ENCODE measurements at places on chromosomes 3 and 15. TPM values are rescaled to one million over a fixed set of nuclear protein-coding genes. Genes with fewer than 3 reads are reported as not detected.

DNA sequence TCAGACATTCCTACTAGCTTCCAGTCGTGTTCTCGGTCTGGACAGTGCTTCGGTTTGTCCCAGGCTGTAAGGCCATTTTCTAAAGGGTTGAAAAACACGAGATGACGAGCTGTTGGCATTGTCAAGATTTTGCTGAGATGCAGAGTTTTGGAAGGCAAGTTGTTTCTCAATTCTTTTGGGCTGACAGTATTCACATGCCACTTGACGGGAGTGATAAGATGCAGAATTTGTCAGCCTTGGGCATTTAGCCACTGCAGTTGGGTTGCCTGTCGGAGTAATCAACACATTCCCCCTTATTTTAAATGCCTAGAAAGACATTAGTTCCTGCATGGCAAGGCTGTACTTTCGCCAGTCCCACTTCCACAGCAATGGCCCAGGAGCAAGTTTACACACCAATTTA is 245.2 kb downstream of the NR1D2 start:
- no peak for DNase-seq

DNA sequence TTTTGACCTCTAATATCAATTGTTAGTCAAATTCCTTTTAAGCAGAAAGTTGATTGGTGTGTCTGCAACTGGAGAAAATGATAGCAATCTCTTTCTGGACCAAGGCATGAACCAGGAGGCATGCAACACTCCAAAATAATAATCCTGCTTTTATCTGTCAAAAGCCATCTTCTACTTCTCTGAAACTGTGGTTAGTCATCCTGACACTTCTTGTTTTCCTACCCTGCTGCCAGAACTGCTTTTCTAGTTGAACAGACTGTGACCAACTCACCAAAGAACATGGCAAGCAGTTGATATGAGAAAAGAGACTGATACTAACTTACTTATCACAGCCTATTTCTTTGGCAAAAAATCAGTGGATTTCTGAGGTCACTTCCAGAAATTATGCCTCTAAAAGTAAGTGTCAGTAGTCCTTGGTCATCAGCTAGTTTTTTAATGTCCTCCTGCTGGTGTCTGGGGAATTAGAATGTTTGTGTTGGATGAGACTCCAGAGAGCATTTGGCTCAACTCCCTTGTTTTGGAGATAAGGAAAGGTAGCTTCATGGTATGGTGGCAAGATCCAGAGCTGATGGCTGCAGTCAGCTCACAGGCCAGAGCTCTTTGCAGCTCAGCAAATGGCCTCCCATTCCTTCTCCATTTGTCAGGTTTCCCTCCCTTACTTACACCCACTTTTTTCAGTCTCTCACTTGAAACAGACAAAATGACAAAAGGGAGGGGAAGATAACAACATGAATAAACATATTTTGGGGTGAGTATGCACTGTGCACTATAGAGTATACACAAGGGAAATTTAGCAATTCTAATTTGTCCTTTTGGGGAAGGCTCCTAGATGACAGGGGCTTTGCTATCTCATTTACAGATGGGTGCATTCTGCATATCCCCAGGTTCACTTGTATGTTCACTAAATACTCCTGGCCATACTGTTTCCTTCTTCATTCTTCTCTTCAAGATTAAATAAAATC is 7.0 kb downstream of the CRYGS start:
- no peak for DNase-seq

- no peak for DNase-seq
Observed at GRCh38 chr3:60772584-60772983, 478.7 kb downstream of the FHIT start.

DNA sequence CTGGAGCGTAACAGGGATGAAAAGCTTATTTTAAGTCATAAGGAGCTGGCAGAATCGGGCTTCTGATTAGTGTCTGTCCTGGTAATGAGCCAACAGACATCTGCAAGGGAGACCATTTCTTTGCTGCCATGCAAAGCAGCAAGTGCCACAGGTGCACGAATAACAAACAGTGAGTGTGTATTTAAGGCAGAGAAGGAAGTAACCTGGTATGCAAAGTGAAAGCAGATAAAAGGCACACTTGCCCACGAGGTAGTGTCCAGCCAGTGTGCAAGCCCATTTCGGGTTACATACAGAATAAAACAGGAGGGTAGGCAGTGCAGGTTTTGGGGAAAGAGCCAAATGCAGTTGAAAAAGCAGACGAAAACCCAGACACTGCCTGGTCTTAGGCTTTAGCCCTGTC is 1153.7 kb downstream of the SI start:
- DNase-seq: no peak

- DNase-seq: no peak
Observed at GRCh38 chr3:72791161-72791560, 57.1 kb downstream of the SHQ1 start.

DNA sequence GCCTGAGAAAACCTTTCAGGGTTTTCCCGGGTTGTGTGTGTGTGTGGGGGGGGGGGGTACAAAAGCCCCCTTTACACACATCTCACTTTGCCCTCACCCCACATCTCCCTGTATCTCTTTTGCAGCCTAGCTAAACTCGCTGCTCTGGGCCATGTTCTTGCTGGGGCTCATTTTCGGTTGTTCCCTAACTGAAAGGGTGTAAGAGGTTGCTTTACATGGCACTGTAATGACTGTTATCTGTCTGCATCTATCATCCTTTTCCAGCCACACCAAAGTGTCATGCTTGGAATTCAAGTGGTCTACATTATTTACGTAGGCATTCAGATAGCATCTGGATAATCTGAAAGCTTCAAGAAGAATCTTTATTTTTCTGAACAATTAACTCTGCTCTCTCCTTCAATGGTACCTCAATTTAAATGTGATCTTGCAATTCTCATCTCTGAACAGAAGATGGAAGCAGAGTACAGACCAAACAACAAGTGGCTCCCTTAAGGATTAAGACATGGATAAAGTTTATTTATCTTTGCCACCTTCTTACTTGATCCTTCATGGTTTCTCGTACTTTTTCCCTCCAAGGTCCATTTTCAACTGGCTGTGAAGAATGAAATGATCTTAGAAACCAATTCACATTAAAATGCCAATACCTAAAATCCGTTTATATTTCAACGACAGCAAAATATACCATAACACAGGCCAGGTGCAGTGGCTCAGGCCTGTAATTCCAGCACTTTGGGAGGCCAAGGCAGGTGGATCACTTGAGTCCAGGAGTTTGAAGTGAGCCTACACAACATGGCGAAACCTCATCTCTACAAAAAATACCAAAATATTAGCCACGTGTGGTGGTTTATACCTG is 34.9 kb downstream of the DCLK3 start:
- DNase-seq: no peak

- DNase-seq: no peak
Observed at GRCh38 chr15:36601952-36602351, 22.5 kb downstream of the CDIN1 start.

- DNase-seq: peak; percentile 71
Observed at GRCh38 chr15:75204340-75205063, 2.8 kb downstream of the C15orf39 start.

Gene IQCF5
- not detected for total RNA-seq

DNA sequence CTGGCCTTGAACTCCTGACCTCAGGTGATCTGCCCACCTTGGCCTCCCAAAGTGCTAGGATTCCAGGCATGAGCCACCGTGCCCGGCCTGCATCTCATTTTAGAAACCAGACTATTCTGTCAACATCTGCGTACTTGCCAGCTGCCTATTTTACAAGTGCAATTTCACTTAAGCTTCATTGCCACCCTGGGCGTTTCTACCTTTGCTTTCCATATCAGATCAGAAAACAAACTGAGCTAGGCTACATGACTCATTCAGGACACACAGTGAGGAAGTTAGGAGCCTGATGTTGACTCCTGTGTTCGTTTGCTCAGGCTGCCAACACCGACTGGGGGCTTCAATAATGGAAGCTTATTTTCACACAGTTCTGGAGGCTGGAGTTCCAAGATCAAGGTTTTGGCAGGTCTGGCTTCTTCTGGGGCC is 42.3 kb upstream of the KLHL25 start:
- no peak for DNase-seq

Gene GABRR3
- not detected for total RNA-seq

Gene SAMD7
- not detected for total RNA-seq

- no peak for DNase-seq
Observed at GRCh38 chr3:12935023-12935860, 93.9 kb upstream of the RPL32 start.

Gene ATP10A
- 2.4 TPM for total RNA-seq

DNA sequence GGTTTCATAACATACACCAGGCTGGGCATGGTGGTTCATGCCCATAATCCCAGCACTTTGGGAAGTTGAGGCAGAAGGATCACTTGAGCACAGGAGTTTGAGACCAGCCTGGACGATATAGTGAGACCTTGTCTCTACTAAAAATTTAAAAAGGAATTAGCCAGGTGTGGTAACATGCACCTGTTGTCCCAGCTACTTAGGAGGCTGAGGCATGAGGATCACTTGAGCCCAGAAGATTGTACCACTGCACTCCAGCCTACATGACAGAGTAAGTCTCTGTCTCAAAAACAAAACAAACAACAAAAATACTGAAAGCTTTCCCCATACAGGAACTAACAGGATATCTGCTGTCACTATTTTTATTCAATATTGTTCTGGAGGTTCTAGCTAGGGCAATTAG is 20.9 kb downstream of the GREM1 start:
- DNase-seq: no peak

DNA sequence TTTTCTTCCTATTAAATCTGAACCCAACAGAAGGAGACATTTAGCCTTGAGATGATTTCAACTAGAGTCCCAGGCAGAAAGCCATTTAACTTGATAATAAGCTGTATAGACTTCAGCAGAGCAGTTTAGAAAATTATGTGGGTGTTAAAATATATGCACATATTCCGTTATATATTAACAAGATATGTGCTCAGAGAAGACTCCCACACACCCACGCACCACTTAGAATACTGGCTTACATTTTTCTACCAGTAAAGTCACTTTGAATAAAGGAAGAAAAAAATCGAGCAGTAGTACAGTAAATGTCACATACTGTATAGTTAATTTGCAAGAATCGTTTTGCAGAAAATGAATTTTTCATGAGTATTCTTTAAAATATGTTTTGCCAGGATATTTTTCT is 599.3 kb downstream of the FGF12 start:
- no peak for DNase-seq

Gene NRROS
- total RNA-seq: 0.18 TPM

Gene DAZL
- not detected for total RNA-seq

- no peak for DNase-seq
Observed at GRCh38 chr3:193984876-193985275, 151.1 kb upstream of the HES1 start.

- no peak for DNase-seq
Observed at GRCh38 chr15:25947323-25948314, 84.5 kb upstream of the ATP10A start.

Gene MCF2L2
- 1.1 TPM for total RNA-seq

Gene FES
- 1.8 TPM for total RNA-seq

- no peak for DNase-seq
Observed at GRCh38 chr3:16151109-16151508, 23.4 kb upstream of the GALNT15 start.

Gene STRIT1
- not detected for total RNA-seq

DNA sequence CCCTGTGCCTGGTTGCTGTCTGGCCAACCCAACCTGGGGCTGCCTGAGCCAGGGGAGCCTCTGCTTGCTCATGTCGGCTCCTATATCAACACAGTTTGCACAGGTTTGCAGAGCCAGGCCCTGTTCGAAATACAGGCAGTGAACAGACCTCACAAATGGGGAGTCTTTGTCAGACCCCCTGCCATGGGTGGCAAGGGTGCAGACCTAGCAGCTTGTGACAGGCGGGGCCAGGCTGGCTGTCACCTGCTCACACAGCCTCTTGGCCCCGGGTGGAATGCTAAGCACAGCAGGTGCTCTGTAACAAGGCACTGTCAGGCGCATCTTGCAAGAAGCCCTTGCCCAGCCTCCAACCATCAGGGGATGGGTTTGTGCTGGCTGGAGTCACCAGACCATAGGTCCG is 47.3 kb downstream of the BDH1 start:
- no peak for DNase-seq

Gene HYAL1
- total RNA-seq: 8.9 TPM

DNA sequence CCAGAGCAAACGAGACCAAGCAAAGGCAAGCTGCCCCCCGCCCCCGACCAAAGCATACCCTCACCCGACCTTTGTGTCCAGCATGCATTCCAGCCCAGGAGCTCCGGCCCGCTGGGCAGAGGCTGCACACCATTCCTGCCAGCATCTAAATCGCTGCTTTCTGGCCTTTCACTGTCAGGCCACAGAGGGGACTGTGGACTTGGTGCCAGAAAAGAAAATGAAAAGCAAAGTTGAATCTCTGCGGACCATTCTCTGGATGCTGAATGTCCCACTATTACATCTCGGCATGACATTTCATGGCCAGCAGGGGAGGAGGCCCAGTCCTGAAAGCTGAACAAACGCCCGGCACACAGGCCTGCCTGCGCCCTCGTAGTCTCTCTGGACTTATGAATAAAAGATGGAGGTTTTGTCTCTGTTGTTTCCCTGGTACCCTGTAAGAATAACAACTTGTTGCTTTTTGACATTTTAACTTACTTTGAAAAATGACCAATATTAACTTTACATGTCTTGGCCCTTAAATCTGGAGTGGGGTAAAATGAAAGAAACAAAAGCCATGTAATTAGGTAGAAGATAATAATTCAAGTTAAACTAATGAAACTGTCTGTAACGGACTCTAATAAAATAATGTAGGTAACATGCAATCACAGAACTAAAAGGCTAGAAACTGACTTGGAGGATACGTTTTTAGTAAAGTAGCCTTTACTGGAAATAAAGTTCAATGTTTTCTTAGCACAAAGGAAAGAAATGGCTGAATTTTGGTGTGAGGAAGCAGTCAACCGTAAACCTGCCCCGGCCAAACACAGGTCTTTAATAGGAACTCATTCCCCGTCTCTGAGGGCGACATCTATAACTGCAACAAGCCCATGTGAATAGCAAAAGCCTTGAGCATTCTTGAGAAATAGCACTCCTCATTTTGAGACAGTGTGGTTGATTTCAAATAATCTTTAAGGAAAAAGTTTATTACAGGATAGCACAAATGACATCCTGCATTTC is 12.7 kb downstream of the IL17RD start:
- DNase-seq: no peak

GRCh38 chr15:89367485-89368451 is 33.1 kb upstream of the POLG start:
- no peak for DNase-seq

GRCh38 chr3:73626106-73626505 is 1.4 kb upstream of the PDZRN3 start:
- no peak for DNase-seq

GRCh38 chr3:127403795-127404194 is 115.9 kb upstream of the PRR20G start:
- no peak for DNase-seq

GRCh38 chr15:38678281-38678680 is 113.7 kb upstream of the RASGRP1 start:
- no peak for DNase-seq

DNA sequence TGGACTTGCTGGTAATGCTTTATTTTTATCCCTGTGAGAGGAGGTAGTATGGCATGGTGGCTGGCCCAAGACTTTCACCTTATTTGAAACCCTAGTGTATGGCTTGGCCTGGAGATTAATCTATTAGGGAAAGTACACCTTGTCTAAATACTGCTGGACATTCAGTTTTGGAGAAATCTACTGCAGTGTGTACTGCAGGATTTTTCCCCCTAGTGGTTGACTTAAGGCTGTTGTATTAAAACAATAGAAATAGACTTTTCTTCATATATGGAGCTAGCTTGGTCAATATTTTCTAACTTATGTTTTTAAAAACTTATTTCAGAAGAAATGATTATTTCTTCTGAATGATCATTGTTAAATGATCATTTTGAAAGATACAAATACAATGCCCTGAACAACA is 13.9 kb upstream of the SLITRK3 start:
- no peak for DNase-seq

- no peak for DNase-seq
Observed at GRCh38 chr15:69696946-69697345, 244.3 kb downstream of the RPLP1 start.

- DNase-seq: no peak
Observed at GRCh38 chr3:182105875-182106274, 394.1 kb downstream of the SOX2 start.

Gene SNX22
- total RNA-seq: 0.19 TPM

Data from esophagus squamous epithelium (tissue), 5 donors.